ENCODE measurements at places on chromosomes 4 and X. TPM values are rescaled to one million over a fixed set of nuclear protein-coding genes. Genes with fewer than 3 reads are reported as not detected.

The GALNTL6 gene
- total RNA-seq, result 1.1 TPM

DNA sequence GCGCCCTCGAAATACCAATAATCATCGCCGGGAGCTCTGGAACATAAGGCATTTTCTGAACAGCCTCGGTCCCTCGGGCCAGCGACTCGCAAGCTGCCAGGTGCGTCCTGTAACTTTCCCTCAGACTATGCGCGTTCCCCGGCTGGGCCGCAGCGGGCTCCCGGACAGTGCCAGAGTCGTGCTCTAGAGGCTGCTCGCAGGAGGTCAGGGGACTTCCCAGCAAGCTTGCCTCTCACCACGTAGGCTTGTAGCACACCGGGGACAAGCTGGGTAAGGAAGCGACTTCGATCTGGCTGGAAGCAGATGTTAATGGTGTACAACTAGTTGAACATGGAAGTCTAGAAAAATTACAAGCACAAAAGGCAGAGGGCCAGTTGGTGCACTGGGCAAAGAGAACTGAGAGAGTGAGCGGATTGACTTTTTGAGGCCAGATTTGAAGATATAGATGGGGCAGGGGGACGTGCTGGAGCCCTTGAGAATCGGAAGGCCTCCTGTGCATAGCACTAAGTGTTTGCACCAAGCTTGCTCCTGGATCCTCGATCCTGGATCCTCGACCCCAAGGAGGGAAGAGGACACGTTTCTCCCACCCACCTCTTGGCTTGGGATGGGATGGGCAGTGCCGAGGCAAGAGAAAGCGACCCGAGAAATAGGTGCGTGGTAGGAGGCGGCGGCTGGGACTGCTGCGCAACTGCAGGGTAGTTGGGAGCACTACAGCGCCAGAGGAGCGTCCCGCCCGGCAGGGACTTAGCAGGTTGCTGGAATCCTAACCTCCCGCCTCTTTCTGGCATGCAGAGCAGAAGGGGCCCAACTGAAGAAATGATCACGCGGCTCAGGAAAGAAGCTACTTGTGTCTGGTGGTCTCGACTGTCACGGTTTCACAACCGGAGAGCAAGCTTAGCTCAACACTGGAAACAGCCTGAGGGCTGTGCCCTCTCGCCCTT, 19.9 kb upstream of the ZIC3 start:
- peak; percentile 72 for DNase-seq

DNA sequence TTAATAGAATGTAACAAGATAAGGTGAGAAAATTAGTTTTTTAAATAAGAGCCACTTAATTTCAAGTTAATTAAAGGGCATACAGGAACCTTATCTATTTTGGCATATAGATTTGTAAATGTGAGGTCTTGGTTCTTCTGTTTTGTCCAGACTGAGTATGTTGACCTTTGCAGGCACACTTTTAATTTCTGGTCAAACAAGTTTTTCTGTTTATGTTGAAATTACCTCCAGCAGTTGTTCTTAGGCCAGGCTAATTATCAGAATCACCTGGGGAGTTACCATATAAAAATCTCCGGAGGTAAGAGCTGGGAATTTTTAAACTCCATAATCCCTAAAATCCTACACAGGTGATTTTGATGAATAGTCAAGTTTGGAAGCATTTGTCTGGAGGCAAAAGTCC, 227.4 kb upstream of the ANKRD50 start:
- no peak for DNase-seq

DNA sequence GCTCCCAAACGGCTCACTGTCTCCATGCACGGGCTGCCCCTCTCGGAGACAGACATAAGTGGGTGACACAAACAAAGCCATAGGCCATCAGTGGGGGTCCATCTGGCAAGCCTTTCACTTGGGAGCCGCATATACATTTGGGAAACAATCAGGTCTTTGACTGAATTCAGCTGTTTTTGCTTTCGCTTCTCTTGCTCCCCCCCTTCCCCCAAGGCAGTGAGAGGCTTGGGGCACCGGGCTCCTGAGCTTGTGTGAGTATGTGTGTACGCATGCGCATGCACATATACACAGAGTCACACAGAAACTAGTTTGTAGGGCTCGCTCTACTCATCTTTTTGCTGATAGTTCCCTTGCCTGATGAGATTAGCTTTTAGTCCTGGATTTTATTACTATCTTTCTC, 284.4 kb downstream of the AFF2 start:
- peak; percentile 47 for DNase-seq

DNA sequence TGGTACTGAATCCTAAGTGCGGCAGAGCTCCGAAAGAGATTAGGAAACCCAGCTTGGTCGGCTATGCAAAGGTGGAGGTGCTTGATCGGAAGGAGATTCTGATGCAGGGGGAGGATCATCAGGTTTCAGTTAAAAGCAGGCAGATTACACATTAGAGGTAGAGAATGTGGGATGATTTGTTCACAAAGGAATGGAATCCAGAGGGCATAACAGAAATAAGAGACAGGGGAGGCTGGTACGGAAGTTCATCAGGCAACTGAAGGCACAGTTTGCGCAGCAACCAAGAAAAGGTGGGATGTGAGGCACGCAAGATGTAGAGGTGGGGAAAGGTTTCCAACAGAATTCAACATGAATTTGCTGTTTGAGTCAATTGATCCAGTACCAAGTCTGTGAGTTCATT, 424 bp upstream of the ZNF330 start:
- no peak for DNase-seq

- DNase-seq, result no peak
Observed at GRCh38 chr4:55757356-55757952, 62.1 kb upstream of the EXOC1L start.
